ENCODE measurements at places on chromosomes 11 and 22.

DNA sequence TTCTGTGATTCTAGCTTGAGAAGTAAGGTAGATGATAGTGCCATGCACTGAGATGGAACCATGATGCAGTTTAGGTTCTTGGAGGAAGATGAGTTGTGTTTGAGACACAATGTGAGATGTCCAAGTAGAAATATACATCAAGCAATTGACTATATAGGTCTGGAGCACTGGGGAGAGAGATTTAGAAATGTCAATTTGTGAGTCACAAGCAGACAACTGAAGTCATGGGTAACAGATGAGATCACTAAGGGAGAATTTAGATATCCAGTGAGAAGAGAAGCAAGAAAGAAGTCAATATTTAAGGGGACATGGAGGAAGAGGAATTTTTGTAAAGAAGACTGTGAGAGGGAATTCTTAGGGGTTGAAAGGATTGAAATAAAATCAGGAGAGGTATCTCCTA, 65.1 kb upstream of the RRAS2 start:
- DNase-seq = no peak

DNA sequence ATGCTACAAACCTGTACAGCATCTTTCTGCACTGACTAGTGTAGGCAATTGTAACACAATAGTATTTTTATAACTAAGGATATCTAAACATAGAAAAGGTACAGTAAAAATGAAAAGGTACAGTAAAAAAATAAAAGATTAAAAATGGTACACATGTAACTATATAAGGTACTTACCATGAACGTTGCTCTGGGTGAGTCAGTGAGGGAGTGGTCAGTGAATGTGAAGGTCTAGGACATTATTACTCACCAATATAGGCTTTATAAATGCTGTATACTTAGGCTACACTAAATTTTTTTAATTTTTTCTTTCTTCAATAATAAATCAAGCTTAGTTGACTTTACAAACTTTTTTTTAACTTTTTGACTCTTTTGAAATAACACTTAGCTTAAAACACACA, 59.9 kb downstream of the EIF3M start:
- no peak for DNase-seq

DNA sequence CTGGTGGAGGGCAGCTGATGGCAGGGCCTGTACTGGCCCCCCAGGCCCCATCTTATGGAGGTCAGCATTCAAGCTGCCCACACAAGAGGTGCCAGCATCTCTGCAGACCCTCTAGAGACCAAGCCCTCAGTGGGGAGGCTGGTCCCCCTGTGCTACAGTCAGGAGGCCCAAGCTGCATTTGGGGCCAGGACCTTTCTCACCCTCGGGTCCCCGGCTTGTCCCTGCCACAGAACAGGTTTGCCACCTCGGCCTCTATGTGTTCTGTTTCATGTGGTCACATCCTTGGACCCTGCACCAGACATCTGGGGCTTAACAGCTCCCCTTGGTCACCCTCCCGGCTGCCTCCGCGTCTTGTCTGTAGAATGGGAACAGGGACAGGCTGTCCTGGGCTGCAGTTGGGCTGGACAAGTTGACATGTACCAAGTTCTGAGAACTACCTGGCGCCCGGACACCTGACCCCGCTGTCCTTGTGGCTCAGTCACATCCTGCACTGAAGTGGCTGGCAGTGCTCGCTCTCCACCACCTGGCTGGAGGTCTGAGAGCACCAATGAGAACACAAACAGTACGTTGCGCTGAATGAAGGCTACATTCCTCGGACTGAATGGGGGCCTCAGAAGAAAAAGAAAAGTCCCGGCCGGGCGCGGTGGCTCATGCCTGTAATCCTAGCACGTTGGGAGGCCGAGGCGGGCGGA, 2.7 kb upstream of the PLXNB2 start:
- no peak for DNase-seq

GRCh38 chr11:130980071-130980862, 64.0 kb upstream of the SNX19 start:
- no peak for DNase-seq

- DNase-seq = peak; percentile 12
These were observed 63.6 kb downstream of the MAPK1 start for GRCh38 chr22:21803811-21804249.

DNA sequence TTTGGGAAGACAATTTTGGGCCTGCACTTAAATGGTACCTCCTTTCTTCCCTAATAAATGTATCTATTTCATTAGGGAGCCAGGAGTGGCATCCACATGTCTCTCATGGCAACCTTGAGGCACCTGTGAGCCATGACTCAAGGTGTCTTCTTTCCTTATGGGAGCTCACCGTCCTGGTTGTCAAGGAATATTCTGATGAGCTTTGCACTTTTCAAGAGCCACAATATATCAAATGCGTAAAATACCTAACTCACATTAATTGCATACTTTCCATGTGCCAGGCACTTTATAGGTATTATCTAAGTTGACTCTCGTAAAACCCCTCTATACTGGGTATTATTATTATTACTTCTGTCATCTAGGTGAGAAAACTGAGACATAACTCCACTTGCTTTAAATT, 32.5 kb downstream of the MUC15 start:
- DNase-seq = no peak

GRCh38 chr11:63805844-63806415, 7.3 kb upstream of the SPINDOC start:
- DNase-seq = no peak

DNA sequence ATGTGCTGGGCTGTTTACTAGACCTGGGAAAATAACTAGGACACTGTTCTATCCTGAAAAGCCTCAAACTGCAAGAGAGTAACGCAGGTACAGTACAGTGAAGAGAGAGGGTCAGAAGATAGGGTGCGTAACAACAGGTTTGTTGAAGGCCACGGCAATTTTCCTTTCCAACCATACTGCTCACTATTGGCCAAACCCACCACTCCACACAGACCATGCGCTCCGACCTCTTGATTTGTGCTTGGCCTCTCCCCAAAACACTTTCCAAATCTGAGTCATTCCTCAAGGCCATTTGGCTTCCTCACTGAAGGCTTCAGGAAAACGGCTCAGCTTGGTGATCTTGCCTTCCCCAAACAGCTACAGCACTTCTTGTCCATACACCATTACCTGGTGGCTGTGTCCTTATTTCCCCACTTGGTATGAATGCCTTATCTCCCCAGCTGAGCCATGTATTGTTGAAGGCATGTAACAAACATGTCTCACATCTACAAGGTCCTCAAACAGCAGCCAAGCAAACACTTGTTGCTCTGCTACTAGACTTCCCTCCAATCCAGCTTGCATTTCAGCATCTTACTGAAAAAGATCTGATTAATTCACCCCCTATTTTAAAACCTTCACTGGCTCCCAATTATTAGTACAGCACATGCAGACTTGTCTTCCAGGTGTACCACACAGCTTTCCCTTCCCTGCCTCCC, 40.9 kb downstream of the TCF20 start:
- DNase-seq = no peak

DNA sequence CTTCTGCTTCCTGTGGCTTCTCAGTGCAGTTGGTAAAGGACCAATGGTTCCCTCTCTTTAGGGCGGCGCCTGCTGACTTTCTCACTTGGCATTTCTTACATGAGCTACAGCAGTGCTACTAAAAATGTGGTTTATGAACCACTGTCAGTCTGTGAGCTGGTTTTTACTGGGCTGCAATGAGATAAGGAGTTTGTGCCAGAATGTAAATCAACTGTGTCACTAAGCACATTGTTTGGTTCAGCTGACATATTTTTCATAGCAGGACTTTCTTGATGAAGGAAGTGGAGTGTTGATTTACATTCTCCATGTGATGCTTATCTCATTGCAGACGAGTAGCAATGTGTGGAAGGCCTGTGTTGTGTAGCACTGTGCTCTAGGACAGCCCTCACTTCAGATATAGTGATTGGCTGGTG, 463.3 kb downstream of the SOX6 start:
- no peak for DNase-seq

DNA sequence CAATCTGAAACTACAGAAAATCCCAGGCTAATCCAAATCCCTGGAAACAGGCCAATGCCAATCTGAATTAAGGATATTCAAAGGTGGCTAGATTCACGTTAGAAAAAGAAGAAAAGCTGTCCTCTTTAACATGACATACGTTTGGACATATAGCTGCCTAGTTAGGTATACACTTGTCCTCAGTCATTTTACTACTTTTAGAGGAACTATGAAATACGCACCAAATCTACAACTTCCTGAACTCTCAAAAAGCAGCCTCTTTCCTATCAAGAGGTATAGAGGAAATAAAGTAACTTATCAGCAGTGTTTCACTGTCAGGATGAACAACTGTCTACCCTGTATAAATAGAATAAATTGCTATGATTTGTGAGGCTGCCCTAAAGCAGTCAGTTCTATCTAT, 24.0 kb downstream of the KMT5B start:
- no peak for DNase-seq

GRCh38 chr11:113806406-113806805, 26.8 kb downstream of the CLDN25 start:
- DNase-seq = no peak

DNA sequence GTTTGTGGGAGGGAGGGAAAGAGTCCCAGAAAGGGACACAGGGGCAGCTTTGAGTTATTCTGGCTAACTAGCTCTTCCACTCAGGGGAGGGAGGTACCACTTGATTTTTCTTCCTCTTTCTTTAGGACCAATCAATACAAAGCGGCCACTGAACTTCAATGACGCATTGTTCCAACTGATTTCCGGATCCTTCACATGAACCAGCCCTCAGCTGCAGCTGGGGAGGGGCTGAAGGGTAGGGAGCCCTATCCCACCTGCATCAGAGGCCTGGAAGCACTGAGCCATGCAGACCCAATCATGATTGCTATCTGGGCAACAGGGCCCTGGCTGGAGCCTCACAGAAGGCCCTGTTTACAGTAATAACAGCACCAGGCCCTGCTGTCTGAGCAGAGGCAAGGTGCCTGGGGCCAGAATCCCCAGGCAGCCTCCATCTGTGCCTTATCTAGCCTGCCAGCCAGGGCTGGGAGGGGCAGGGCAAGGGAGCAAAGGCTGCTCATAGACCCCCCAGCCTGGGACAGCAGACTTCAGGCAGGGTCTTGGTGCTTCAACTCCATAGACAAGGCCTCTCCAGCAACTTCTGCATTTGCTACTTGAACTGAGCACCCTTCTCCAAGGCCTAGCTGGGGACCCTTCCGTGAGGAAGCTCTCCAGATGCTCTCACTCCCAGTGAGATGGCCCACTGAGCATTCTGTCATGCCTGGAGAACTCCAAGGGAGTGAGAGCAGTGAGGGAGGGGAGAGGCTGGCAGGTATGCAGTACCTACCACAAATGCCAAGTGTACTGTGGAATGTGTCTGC, 22.5 kb downstream of the CLPB start:
- peak; percentile 70 for DNase-seq

- no peak for DNase-seq
These were observed 17.2 kb upstream of the OR5B21 start for GRCh38 chr11:58525037-58525614.

DNA sequence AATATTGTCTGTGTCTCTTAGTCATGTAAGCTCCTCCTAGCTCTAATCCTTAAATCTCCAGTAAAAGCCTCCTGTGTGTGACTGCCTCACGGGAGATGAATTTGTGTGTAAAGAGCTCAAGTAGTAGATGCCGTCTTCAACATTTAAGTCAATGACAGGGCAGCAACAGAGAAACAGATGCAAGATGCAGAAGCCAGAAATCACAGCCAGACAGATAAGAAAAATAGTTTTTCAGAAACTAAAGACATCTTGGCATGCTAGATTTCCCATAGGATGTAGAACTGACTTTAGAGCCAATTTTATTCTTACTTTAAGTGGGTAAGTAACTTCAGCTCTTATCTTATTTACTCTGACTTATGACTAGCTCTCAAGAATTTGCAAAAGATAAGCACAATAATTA, 652.8 kb downstream of the KCNA4 start:
- DNase-seq = no peak

GRCh38 chr11:35811783-35812182, 132.1 kb upstream of the LDLRAD3 start:
- no peak for DNase-seq

GRCh38 chr11:129855086-129855485, 39.4 kb downstream of the TMEM45B start:
- DNase-seq = no peak

- no peak for DNase-seq
These were observed 9.7 kb downstream of the LRP5 start for GRCh38 chr11:68322052-68322430.

GRCh38 chr11:71078482-71078881, 173.9 kb downstream of the SHANK2 start:
- no peak for DNase-seq

GRCh38 chr11:93329936-93330445, 551 bp upstream of the DEUP1 start:
- DNase-seq = no peak

GRCh38 chr11:62611705-62612365, 740 bp downstream of the EML3 start:
- no peak for DNase-seq

GRCh38 chr11:110972640-110973039, 260.4 kb upstream of the ARHGAP20 start:
- DNase-seq = no peak

- no peak for DNase-seq
These were observed 1.8 kb downstream of the UBQLN3 start for GRCh38 chr11:5507933-5508305.

Data from C1 segment of cervical spinal cord (tissue), 14 donors.